ENCODE measurements at places on chromosomes 11 and 22. TPM values are rescaled to one million over a fixed set of nuclear protein-coding genes. Genes with fewer than 3 reads are reported as not detected.

KRTAP5-8 gene
- total RNA-seq, result not detected

SAA1 gene
- total RNA-seq, result 209 TPM

DNAJB7 gene
- not detected for total RNA-seq

- no peak for DNase-seq
Observed at GRCh38 chr11:96301818-96302217, 41.2 kb downstream of the MAML2 start.

- DNase-seq, result no peak
Observed at GRCh38 chr11:18994860-18995259, 55.6 kb upstream of the MRGPRX1 start.

DNA sequence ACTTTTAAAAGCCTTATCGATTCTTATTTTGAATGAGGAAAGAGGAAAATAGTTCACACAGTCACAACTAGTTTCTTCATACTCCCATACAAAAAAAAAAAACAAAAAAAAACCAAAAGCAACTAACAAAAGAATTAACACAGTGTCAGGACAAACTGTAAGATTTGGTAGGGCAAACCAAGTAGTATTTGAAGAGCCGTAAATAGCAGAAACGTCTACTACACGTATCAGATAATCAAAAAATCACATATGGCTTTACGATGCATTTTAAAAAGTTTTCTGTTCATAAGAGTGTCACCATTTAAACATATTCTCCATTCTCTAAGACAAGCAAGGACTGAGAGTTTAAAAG, 2.3 kb downstream of the PICALM start:
- DNase-seq, result no peak

CDC45 gene
- total RNA-seq, result 1.7 TPM

Measured in posterior vena cava (tissue), 2 donors.